Fibroblast of villous mesenchyme (primary cell): ENCODE measurements at places on chromosomes 4 and X. TPM values are rescaled to one million over a fixed set of nuclear protein-coding genes. Genes with fewer than 3 reads are reported as not detected.

The PGAM4 gene
- 0.43 TPM in 1 of 2 replicates, not detected in the other for total RNA-seq

The SNCA gene
- total RNA-seq = 0.97 and 3.5 TPM in 2 replicates

The ADH1B gene
- total RNA-seq = 0.32 and 0.43 TPM in 2 replicates

The RGN gene
- 3.5 and 6.5 TPM in 2 replicates for total RNA-seq

The XAGE1A gene
- total RNA-seq = 0.32 TPM in 1 of 2 replicates, not detected in the other

The HSFX4 gene
- not detected in 2 replicates for total RNA-seq

The CENPC gene
- 17.4 and 18.1 TPM in 2 replicates for total RNA-seq

The TRO gene
- total RNA-seq = 16.8 and 17.1 TPM in 2 replicates

GRCh38 chr4:62051332-62051731 is 851.2 kb downstream of the ADGRL3 start:
- DNase-seq = no peak

DNA sequence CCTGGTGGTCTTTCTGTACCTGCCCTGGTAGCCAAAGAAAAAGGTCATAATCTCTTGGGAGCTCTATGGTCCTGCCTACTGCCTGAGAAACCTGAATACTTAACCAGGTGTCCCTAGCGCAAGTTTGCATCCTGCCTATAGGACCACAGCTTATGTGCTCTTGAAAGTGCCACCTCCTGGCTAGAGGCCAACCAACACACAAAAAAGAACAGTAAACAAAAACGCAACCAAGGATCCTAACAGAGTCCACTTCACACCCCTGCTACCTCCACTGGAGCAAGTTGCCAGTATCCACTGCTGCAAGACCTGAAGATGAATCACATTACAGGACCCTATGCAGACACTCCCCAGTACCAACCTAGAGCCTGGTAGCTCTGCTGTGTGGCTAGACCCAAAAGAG is 103.2 kb upstream of the PABPC5 start:
- DNase-seq = no peak

DNA sequence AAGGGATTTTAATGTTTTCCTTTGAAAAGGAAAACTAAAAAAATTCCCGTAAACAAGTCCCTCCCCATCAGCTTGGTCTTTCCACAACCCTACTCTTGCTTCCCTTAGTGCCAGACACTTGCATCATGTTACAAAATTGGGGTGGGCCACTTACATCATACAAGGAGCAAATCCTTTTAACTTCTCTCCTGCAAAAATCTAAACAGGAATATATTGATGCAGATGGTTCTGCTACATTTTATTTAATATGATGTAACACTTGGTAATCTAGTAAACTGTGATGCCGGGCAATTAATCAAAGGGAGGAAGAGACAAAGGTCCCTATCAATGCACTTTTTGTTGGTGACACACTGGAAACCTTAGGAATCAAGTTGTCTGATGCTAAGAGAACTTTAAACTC is 125.3 kb downstream of the UBE2K start:
- peak; percentile 88 for DNase-seq

DNA sequence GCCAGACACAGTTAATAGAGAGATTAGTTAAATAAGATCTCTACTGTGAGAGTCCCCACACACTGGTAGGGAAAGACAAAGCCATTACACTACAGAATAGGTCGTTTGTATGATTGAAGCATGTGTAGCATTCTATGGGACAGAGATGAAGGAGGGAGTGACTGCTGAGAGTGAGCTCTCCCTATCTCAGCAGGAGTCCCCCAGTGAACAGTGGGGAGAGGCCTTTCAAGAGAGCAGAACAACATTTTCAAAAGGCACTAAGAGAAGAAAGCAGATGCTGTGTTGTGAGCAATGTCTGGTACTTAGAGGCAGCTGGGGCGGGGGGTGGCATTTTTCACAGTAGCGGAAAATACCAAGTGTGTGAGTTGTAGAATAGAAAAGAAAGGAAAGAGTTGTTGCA is 413.6 kb downstream of the AFF2 start:
- DNase-seq = no peak

DNA sequence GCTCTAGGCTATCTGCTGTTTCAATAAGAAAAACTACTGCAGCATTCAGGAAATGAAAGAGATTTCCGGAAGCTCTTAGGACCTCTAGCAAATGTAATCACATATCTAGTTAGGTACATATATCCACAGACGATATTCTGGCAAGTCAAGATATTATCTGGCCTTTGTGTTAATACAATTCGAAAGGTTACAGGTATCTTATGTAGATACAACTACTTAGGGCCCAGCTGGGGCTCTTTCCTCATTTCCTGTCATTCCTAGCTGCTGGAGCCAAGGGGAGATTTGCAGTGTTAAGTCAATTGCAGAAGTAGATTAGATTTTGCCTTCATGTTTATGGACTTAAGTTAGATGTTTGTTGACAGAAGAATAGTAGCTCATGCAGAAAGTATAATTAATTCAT is 299.5 kb downstream of the ARHGAP24 start:
- DNase-seq = no peak

- DNase-seq = no peak
These were observed 5.8 kb downstream of the TBC1D19 start for GRCh38 chr4:26589705-26590104.

GRCh38 chr4:5399790-5400421 is 308.5 kb downstream of the EVC2 start:
- peak; percentile 36 for DNase-seq

DNA sequence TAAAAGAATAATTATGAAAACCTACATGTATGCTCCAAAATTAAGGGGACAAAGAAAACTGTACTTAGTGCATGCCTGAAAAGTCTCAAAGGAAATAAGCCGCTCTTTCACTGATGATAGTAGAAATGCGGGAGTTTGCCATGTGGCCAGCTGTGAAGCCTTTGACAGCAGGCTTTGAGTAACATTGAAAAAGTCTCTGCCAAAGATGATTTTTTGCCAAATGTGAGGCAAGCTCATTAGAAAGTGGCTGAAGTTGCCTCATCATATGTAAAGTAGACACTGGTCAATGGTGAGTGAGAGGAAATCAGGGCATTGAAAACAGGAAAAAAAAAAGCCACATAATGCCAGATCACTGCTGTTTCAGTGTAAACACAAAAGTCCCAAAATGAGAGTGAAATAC is 2360.1 kb downstream of the PCDH7 start:
- no peak for DNase-seq

- no peak for DNase-seq
These were observed 774.0 kb upstream of the POU3F4 start for GRCh38 chrX:82734140-82734539.

- DNase-seq = no peak
These were observed 45.9 kb downstream of the CORIN start for GRCh38 chr4:47791965-47792364.

DNA sequence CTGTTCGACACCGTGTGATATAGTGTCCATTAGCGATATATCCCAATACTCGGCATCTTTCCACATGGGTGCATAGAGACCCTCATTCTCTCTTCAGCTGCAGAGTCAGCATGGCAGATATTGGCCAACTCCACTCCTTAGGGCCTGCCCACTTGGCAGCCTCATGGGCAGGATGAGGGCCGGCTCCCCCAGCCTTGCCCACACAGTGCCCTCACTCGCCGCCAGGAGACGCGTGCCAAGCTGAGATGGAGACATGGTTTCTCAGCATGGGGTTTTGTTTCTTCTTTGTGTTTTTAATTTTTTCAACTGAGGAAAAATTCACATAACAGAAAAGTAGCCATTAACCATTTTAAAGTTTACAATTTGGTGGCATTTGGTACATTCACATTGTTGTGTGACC is 5.3 kb upstream of the PLXNA3 start:
- no peak for DNase-seq

DNA sequence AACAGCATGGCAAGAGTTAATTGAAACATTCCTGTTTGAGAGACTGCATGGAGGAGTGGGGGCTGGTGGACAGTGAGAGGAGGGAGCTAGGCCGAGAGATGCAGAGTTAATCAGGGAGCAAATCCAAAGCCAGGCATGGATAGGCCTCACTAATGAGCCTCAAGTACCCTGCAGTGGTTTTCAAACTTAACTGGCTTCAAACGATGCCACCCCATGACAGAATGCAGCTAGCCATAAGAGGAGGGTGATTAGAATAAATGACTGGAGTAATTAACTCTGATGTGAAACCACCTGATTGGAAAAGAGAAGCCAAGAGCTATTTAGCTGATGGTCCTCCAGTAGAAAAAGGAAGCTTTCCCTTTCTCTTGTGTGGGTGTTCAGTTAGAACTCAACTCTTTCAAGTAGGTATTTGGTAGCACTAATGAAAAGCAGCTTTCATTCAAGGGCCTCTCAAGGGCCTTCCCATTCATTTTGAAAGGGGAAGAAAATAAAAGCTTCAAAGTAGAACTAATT is 215.4 kb upstream of the MAB21L2 start:
- no peak for DNase-seq

- DNase-seq = no peak
These were observed 237.3 kb downstream of the AR start for GRCh38 chrX:67781132-67781531.

DNA sequence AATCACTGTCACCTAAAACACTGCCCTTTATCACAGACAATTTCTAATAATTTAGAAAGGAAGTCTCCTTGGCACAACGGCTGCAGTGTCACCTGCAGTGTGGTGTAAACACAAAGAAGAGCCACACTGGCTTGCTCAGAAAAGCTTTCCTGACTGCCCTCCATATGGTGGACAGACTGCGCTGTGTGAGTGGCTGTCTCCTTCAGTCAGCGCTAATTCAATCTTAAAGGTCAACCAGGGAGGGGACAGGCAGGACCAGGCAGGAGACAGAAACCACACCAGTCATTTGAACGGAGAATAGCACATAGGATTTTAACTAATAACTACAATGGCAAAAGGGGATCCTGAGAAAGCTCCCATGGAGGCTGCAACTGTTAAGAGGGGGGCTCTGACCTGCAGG is 132.1 kb downstream of the NSUN7 start:
- DNase-seq = no peak

DNA sequence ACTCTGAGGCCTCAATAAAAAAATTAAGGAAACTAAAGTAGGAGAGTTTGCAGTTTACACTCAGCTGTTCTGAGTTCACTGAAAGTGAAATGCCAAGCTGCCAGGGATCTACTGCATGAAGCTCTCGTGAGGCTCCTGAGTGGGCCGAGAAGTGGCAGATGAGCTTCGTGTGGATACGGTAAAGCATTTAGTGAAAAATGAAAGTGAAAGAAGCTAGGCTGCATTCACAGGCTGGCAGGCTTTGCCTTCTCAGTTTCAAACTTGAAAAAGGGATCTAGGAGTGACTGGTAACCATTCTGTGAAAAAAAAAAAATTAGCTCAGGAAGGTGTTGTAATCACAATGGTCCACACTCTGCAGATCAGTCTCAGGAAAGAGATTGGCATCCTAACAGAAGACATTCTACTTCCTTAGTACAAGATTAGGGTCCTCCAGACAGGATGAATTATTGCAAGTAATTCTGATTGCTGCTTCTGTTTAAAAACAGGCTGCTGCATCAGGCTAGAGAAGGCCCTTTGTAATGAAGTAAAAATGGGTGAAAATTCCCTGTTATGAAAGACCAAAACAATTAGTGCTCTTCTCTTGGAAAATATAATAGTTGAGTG is 679.9 kb downstream of the RPA4 start:
- DNase-seq = peak; percentile 80

DNA sequence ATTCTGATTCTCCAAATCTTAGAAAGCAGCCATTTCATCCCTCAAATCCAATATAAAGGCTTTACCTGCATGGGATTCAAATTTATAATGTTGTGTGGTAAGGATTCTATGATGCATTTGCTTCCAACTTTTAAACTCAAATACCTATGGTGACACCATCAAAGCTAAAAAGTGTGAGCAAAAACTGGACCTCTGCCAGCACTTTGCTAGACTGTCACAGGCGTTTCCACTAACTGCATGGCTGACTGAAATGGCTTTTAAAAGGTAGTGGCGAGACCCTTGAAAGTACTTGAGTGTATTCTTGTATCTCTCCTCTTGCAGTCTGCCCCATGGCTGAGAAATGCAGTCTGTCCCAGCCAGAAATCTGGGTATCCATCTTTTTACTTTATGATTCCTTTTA is 169.4 kb downstream of the AMELX start:
- no peak for DNase-seq

DNA sequence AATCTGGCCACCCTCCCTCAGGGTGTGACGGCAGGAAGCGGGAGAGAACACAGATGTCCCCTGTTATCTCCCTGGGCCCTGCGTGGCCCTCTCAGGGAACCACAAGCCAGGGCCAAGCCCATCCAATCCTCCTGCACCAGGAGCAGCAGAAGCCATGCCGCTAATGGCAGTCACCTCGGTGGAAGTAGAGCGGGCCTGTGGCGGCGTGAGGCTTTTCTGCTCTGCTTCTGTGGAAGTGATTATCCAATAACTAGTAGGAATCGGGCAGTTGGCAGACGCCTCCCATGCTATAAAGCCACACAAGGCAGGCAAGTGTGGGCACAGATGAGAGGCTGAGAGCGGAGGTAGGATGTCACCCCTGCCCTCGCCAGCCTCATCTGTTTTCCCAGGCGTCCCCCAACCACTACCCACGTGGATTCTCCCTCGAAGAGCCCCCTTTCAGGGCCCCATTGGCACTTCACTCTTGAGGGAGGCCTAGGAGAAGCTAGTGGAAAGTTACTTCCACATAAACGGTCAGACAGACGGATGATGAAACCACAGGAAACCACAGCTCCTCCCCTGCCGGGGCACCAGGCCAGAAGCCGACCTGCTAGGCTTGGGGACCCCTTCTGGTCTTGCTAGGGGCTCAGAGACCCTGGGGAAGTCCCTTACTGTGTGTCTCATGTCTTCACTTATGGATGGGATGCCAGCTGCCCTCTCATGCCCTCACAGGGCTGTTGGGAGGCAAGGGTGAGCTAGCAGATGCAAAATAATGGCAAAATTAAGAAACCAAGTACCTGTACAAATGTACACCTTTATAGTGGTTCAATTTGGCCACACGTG is 18.8 kb upstream of the TMSB4X start:
- peak; percentile 93 for DNase-seq

- DNase-seq = peak; percentile 78
These were observed 10.3 kb downstream of the SNX25 start for GRCh38 chr4:185219551-185220344.

- DNase-seq = no peak
These were observed 336.1 kb downstream of the GALNTL6 start for GRCh38 chr4:172149329-172149728.

DNA sequence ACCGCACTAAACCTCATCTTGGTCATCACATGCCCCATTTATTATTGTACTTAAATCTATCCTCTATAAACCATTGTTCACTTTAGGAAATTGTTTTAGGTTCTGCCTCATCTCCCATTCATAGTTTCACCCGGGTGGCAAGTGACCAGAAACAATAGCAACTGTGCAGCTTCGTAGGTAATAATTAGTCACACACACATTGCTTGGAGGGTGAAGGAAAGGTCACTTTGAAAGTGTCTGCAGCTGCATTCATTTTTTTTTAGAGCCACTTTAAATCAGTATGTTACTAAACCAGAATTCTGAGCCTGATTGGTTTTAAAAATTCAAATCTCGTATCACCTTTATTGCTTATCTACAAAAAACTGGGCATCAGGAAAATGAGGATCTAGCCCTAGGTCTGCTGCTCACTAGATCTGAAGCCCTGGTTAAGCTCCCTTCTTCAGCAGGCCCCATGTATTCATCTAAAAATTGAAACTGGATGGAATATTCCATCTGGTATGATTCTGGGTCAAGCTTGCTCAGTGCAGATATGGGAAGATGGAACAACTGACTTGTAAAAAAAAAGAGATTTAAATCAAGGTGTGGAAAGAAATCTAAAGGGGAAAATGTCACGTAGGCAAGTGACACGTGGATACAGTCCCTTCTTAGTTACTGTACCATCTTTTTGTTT is 62.4 kb downstream of the LIMCH1 start:
- DNase-seq = no peak

GRCh38 chrX:69615779-69616456 is at the start of gene EDA:
TSS of gene EDA (plus strand) at chrX:69616113.
- peak; percentile 47 for DNase-seq
